ENCODE measurements at places on chromosomes 1 and 21.

GRCh38 chr1:11352816-11353799, 80.1 kb downstream of the UBIAD1 start:
- DNase-seq, result no peak

- no peak for DNase-seq
Observed at GRCh38 chr1:199619223-199619622, 408.3 kb upstream of the NR5A2 start.

- peak; percentile 94 for DNase-seq
Observed at GRCh38 chr1:999725-1000356, at the start of gene HES4. HES4 (minus strand) TSS chr1:1000097; CDS start chr1:999973, 124 bp downstream.

GRCh38 chr1:56646611-56647010, 1.5 kb downstream of the PRKAA2 start:
- DNase-seq, result no peak

DNA sequence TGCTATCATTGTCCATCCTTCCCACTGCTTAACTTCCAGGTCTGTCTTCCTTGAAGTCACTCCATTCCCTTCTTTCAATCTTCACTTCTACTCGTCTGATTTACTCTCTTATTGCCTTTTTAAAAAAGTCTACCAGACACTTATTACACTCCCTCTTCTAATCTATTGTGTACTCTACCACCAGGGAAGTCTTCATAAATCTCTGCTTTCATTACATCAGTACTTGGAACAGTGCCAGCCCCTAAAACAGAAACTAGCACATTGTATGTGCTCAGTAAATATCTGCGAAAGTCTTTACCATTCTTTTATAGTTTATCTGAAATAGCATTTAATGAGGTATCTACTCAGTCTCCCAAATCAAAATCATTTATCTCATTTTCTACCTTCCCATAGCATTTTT, 236.4 kb downstream of the USH2A start:
- DNase-seq, result no peak

GRCh38 chr1:175146529-175147213, 45.9 kb downstream of the KIAA0040 start:
- DNase-seq, result peak; percentile 86

DNA sequence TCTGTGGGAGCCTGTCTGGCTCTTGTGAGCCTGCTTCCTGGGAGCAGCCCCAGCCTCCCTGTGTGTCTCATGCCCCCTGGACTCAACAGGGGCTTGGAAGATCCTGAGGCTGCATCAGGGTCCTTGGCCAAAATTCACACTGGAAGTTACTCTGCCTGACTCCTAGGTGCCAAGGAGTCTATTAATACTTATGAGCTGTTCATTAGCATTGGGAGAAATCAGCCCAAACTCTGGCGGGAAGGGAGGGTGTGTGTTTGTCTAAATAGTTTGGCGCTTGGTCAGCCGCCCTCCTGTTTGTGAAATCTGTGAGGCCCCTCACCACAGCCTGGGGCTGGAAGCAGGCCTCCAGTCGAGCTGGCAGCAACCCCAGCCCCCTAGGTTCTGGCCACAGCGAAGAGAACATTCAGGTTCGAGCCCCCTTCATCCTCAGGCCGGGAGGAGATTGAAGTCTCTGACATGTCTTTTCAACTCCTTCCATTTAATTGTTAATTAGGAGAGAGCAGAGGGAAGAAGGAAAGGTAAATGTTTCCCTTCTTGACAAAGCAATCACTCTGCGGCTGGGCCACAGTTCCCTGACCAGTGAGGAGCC, 82.1 kb upstream of the F3 start:
- DNase-seq, result no peak

GRCh38 chr1:71583756-71584155, 502.9 kb upstream of the ZRANB2 start:
- DNase-seq, result no peak

DNA sequence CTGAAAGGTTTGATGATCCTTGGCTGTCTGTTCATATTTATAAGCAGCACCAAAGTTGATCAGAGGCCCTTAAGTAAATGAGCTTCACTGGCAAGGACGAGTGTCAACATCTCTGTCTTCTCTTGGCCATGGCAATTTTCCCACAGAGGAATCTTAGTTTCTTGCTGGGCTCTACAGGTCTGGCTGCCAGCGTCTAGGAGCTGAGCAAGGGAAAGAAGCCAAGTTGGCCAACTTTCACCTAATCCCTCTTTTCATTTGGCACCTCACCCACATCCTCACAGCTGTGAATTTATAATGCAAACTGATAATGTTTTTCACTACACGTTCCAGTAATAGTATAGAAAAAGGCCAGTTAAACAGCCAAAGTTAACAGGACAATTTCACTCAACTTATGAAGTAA, 99.0 kb upstream of the LBR start:
- no peak for DNase-seq

GRCh38 chr1:151499365-151499764, 11.8 kb upstream of the CGN start:
- no peak for DNase-seq

DNA sequence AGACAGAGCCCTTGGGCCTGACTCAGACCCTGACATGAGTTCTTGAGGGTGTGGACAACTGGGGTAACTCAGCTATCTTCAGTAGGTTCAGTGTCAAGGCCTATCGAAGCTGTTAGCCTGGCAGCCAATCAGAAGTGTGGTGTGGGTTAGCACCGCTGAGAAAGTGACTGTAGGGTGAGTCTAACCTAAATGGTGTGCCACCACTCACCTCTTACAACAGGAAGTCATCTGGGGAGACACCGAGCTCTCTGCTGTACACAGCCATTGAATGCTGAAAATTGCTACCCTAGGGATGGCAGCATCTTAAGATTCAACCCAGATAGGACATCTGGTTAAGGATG, 44.6 kb downstream of the RASSF5 start:
- no peak for DNase-seq

DNA sequence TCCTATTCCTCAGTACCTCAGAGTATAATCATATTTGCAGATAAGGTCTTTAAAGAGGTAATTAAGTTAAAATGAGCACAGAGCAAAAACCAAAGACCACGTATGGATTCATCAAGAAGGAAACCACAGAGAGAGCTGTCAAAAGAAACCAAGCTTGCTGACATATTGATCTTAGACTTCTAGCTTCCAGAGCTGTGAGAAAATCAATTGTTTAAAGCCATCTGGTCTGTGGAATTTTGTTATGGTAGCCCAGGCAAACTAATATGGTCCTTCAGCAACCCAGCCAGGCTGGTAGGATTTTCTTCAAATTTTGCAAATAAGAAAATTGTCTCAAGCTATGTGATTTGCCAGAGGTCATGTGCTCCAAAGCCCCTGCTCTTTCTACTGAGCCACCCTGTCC, 62.5 kb downstream of the LRIG2 start:
- DNase-seq, result no peak

GRCh38 chr21:32705139-32705538, 22.7 kb downstream of the SYNJ1 start:
- DNase-seq, result no peak

- DNase-seq, result no peak
Observed at GRCh38 chr21:37984416-37984815, 68.2 kb upstream of the KCNJ6 start.

DNA sequence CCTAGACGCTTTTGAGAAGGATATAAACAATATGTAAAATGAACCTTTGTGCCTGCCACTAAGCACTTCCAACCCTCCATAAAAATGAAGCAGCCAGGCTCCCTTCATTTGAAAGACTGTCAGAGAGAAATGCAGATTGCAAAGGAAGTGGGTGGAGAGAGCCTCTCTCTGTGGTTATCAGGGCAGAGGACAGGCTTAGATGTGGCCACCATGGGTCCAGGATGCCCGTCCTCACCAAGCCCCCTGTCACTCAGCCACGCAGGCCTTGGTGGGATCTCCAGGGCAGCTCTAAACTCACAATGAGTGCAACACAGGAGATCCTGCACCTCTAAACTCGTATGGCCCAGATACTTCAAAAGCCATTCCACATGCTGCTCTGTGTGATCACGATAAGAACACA, 37.9 kb downstream of the TMPRSS2 start:
- DNase-seq, result no peak

- DNase-seq, result no peak
Observed at GRCh38 chr1:67376381-67376780, 53.8 kb downstream of the SERBP1 start.

GRCh38 chr1:59422921-59423575, 126.2 kb downstream of the FGGY start:
- peak; percentile 44 for DNase-seq

DNA sequence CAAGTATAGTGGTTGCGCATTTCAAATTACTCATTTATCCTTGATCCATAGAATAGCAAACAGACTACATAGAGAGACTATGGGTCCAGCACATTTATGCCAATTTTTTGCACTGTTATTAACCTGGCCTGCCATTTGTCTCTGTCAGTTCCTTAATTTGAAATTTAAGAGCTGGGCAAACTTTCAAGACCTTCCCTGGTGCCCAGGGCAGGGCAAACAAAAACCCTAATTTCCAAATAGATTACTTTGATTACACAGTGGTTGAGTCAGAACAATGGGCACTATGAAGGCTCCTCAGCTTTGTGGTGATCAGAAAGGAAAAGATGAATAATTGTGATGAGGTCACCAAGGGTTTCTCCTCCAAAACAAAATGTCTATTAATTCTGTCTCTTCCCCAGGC, 80.6 kb downstream of the TNFSF18 start:
- DNase-seq, result no peak

- DNase-seq, result no peak
Observed at GRCh38 chr1:15028102-15028501, 125.4 kb upstream of the TMEM51 start.

DNA sequence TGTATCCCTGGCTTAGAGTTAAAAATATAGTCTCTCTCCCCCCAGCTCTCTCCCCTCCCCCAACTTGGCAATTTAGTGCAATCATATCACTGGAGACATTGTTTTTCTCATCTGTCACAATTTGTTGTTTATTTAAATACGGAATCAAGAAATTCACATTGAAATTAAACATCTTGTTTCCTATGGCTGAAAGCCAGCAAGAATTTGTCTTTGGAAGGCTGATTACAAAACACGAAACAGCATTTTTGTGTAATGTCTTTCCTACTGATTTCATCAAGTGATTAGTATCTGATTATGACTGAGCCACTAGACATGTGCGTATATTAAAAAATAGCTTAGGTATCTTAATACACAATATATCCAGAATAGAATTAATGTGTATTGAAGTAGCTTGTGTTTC, 119.7 kb downstream of the LYPLAL1 start:
- no peak for DNase-seq

DNA sequence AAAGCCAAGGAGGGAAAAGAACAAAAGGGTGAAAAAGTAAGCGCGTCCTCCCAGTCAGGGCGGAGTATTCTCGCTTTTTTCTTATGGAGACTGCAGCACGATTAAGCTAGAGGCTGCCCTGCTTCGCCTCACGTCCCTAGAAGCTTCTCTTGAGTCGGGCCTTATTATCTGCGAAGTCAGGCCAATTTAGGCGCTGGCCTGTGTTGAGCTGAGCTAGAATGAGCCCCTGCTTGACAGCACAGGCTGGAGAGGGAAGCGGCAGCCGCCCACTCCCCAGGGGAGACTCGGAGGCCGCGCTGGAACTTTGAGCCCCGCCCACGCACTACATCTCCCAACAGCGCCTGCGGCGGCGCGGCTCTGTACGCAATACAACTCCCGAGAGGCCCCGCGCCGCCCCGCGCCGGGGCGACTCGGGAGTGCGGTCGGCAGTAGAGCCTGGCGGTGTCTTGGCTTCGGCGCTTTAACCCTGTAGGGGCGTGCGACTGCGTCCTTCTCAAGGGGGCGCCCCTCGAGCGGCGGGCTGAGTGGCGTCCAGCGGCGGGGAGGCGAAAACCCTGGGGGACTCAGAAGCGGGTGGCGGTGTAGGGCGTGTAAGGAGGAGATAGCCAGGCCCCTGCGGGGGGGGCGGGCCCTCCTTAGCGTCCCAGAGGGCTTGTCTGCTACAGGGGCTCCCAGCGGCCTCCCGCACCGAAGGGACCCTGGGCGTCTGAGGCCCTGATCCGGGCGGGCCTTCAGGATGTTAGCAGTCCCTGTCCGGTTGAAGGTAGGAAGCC, 888 bp downstream of the ZNF436 start:
- peak; percentile 85 for DNase-seq

DNA sequence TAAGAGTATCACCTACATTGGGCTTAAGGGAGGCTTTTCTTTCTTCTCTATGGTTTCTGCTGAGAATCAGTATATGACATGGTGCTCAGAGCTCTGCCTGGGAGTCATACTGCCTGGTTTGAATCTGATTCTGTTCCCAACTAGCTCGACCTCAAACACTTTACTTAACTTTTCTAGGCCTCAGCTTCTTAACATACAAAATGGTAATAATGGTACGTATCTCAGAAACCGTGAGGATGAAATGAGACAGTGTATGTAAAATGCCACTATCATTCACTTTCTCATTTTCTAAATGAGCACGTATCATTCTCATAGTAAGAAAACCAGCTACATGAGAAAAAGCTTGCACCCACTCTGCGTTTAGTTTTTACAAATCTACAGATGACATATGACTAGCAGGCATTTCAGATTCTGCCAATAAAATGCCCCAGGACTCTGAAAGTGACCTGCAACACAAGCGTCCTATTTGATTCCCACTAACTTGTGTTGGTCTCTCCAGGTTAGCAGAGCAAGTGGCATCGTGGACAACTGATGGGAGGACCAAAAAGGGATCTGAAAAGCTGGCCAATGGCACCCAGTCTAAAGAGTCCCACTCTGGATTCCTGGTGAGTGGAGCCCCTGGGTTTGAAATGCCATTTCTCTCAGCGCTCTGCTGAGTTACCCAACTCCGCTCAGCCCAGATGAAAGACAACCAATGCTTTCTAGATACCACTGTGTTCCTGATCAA, 6.1 kb downstream of the CTNNBIP1 start:
- DNase-seq, result no peak

DNA sequence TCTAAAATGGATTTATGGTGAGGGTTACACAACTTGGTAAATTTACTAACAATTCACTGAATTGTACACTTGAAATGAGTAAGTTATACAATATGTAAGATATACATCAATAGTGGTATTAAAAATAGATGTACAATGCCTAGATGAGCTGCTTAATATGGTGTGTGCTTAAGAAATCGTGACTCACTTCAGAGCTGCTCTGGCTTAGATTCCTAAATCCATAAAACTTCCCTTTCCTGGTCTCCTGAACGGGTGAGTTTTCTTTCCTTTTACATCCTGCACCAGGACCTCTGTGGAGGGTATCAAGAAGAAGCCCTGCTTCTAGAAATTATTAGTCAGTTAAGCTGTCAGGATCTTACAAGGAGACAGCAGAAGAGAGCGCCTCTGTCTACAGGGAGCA, 30.4 kb downstream of the H3-3A start:
- no peak for DNase-seq

GRCh38 chr1:39964552-39964951, 9.6 kb downstream of the MFSD2A start:
- DNase-seq, result no peak

GRCh38 chr1:47681735-47682134, 243.9 kb downstream of the FOXD2 start:
- no peak for DNase-seq

DNA sequence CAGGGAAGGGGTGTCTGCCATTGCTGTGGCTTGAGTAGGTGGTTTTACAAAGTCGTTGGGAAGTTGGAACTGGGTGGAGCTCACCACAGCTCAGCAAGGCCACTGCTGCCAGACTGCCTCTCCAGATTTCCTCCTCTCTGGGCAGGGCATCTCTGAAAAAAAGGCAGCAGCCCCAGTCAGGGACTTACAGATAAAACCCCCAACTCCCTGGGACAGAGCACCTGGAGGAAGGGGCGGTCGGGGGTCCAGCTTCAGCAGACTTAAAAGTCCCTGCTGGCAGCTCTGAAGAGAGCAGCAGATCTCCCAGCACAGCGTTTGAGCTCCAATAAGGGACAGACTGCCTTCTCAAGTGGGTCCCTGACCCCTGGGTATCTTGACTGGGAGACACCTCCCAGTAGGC, 124.2 kb downstream of the LHX8 start:
- no peak for DNase-seq

GRCh38 chr1:2389644-2390043, 1.7 kb downstream of the MORN1 start:
- no peak for DNase-seq
